ENCODE measurements at places on chromosomes 7 and 10. TPM values are rescaled to one million over a fixed set of nuclear protein-coding genes. Genes with fewer than 3 reads are reported as not detected.

Gene OR2A12
- total RNA-seq = not detected

Gene ZNF33B
- 50.5 TPM for total RNA-seq

Gene CYP2C18
- total RNA-seq = not detected

Gene EBLN1
- total RNA-seq = not detected

Gene SDK1
- total RNA-seq = 33.1 TPM

Gene ZDHHC6
- 27.4 TPM for total RNA-seq

Gene RELN
- total RNA-seq = 390 TPM

Gene LIPJ
- total RNA-seq = 1.00 TPM

Gene IKZF1
- 2.4 TPM for total RNA-seq

Gene TYW1B
- total RNA-seq = 3.9 TPM

Gene WNT2
- total RNA-seq = 0.18 TPM

Gene TUBAL3
- total RNA-seq = 0.27 TPM

Gene CTAGE4
- 1.4 TPM for total RNA-seq

Gene SLC29A4
- total RNA-seq = 22.6 TPM

Gene PITX3
- not detected for total RNA-seq

Gene SPDYE5
- not detected for total RNA-seq

Gene CDH23
- total RNA-seq = 4.5 TPM

Gene RABGEF1
- total RNA-seq = 30.3 TPM

Gene RASSF4
- 26.5 TPM for total RNA-seq

Gene CRPPA
- total RNA-seq = 7.5 TPM

Gene COMMD3
- 35.8 TPM for total RNA-seq

Gene MKI67
- total RNA-seq = 13.6 TPM

Gene FLNC
- total RNA-seq = 43.4 TPM

Gene PRRT4
- 6.5 TPM for total RNA-seq

Gene ABCB4
- 3.8 TPM for total RNA-seq

Gene C10orf90
- total RNA-seq = not detected

Gene LRMDA
- 0.91 TPM for total RNA-seq

Gene NANOS1
- total RNA-seq = 7.8 TPM

Gene IQCE
- 18.9 TPM for total RNA-seq

Gene OR2A1
- total RNA-seq = not detected

Gene ELOVL3
- total RNA-seq = 0.18 TPM

Gene MRLN
- 12.2 TPM for total RNA-seq

Gene PNLIPRP1
- total RNA-seq = not detected
